ENCODE measurements at places on chromosomes 6 and 20.

- DNase-seq, result no peak
Observed at GRCh38 chr6:100435299-100435698, 29.4 kb downstream of the SIM1 start.

GRCh38 chr20:58891718-58892140 lies 39.2 kb downstream of the GNAS start:
- DNase-seq, result no peak

DNA sequence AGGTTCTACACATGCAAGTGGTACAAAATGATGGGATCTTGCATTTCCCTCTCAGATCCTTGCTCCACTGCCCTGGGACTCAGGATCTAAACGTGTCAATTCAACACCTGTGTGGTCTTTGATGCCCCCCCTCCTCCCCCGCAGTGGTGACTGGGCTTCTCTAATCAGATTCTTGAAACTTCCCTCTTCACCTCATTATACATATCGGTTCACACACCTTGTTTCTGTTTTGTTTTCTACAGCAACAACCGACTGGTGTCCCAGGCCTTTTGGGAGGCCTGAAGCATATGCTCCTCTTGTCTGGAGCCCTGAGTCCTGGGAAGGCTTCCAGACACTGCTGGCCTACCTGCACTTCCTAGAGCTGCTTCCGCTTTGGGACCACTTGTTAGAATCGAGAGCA lies 20.0 kb downstream of the SAMD3 start:
- no peak for DNase-seq

- no peak for DNase-seq
Observed at GRCh38 chr6:57207141-57207540, 15.0 kb downstream of the RAB23 start.

- no peak for DNase-seq
Observed at GRCh38 chr20:40049854-40050253, 639.2 kb downstream of the MAFB start.

DNA sequence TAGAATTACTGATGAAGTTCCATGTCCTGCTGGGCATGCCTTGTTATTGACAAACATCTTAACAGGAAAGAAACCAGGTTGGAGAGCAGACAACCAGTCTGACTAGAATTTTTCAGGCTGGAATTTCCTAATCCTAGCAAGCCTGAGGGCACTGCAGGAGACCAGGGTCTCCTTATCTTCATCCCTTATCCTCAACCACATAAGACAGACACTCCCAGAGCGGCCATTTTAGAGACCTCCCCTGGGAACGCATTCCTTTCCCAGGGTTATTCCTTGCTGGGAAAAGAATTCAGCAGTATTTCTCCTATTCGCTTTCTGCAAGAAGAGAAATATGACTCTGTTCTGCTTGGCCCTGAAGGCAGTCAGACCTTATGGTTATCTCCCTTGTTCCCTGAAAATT lies 803.7 kb downstream of the GRIK2 start:
- no peak for DNase-seq

DNA sequence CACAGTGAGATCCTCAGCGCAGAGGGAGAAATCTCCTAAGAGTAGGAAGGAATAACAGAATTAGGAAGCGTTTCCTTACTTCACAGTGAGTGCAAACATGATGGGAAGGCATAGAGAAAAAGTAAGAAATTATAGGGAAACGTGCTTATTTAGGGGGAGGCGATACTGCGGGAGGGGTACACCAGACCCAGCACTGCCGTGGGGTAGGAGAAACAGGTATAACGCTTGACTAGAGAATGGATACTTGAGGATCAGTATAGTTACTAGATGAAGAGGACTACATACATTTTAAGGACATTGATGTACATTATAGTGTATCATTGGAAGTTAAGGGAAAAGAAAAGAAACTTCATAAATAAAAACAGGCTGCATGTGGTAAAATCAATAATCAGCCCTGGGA lies 26.8 kb upstream of the HLA-E start:
- no peak for DNase-seq

- DNase-seq, result no peak
Observed at GRCh38 chr6:23655525-23655924, 470.5 kb upstream of the NRSN1 start.

GRCh38 chr20:51382111-51382985 lies 160.2 kb downstream of the NFATC2 start:
- no peak for DNase-seq

DNA sequence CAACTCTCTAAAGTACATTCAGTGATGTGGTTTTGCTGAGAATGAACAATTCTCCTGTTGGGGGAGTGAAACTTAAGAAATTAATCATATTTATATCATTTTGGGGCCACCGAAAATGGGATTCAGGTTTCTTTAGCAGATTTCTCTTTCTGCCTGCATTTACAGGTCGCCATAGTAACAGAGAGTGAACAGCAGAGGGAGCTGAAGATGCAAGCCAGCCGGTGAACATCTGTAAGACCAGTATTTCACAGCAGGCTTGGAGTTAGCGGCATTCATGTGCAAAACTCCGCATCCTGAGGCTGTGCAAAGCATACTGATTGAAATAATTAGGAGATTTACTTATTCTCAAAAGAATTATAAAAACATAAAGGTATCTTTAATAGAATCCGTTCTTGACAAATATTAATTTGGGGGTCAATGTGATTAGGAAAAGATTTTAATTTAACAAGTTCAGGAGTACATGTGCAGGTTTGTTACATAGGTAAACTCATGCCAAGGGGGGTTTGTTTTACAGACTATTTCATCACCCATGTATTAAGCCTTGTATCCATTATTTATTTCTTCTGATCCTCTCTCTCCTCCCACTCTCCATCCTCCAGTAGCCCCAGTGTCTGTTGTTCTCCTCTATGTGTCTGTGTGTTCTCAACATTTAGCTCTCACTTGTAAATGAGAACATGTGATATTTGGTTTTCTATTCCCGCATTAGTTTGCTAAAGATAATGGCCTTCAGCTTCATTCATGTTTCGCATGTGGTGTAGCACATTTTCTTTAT lies 17.8 kb upstream of the HSF2 start:
- no peak for DNase-seq

- DNase-seq, result no peak
Observed at GRCh38 chr20:57996936-57997890, 231.2 kb downstream of the ANKRD60 start.

Measured in vagina (tissue), 2 donors.